ENCODE measurements at places on chromosomes 5 and 9. TPM values are rescaled to one million over a fixed set of nuclear protein-coding genes. Genes with fewer than 3 reads are reported as not detected.
A peak's percentile ranks its signal among the peaks of the same experiment; 100 is the strongest.

HTR4 gene
- total RNA-seq, result not detected

GRCh38 chr5:1406681-1407640 lies 38.3 kb downstream of the SLC6A3 start:
- peaks cover 10% of the 10 kb centered on the region for H3K4me1 ChIP-seq
- H3K36me3 ChIP-seq, result no peaks in the 10 kb centered on the region
- DNase-seq, result no peak
- peaks cover 3% of the 10 kb centered on the region for H3K27me3 ChIP-seq
- H3K27ac ChIP-seq, result no peak overlapping the region

GRCh38 chr5:119011186-119011585 lies 22.8 kb upstream of the DTWD2 start:
- no peaks in the 10 kb centered on the region for H3K36me3 ChIP-seq
- no peak for DNase-seq
- no peak overlapping the region for H3K27ac ChIP-seq
- H3K27me3 ChIP-seq, result peaks cover 2% of the 10 kb centered on the region
- H3K4me3 ChIP-seq, result no peak overlapping the region

- no peak for DNase-seq
- peaks cover 12% of the 10 kb centered on the region for H3K36me3 ChIP-seq
- no peaks in the 10 kb centered on the region for H3K4me1 ChIP-seq
- H3K4me3 ChIP-seq, result no peak overlapping the region
- no peak overlapping the region for H3K27ac ChIP-seq
Observed at GRCh38 chr5:35694481-35694880, 76.8 kb downstream of the SPEF2 start.

GRCh38 chr5:72013766-72014624 lies 93.3 kb upstream of the MAP1B start:
- no peak overlapping the region for H3K27ac ChIP-seq
- DNase-seq, result no peak
- H3K4me3 ChIP-seq, result no peak overlapping the region
- no peaks in the 10 kb centered on the region for H3K4me1 ChIP-seq

NTNG2 gene
- total RNA-seq, result 5.9 TPM

DNA sequence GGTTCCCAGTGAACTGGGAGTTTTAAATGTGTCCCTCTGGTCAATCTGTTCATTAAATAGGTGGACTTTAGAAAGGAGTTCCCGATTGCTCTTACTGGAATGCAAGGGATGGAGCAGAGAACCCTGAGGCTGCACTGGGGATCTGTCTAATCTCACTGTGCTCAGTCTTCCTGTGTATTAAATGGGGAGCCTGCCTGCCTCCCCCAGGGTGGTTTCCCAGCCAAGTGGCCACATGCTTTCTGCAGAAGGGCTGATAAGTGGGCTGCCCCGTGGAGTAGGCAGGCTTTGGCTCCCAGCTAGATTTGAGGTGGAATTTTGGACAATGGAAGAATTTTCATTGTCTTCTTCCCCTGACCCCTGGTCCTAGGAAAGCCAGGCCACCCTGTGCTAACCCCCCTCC lies 14.0 kb upstream of the PHYHD1 start:
- DNase-seq, result no peak
- peak overlapping the region; percentile 3 for H3K27ac ChIP-seq
- H3K27me3 ChIP-seq, result no peaks in the 10 kb centered on the region

DNA sequence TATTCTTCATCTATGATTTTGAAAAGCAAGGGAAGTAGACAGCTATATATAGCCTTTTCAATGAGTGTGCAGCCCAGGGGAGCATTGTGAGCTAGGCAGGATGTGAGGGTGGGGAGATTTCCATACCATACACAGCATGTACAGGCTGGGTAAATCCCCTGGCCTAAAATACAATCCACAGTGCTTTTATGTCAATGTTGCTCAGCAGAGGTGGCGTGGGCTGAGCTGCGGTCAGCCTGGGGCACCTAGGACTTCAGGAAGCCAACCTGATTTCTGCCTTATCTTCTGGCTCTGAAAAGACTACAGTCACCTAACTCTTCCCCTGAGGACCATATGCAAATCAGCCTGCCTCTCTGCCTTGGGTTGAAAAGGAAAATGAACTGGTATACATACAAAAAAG lies 6.3 kb upstream of the GARIN3 start:
- DNase-seq, result peak; percentile 85
- peak overlapping the region; percentile 46 for H3K4me3 ChIP-seq
- H3K4me1 ChIP-seq, result peaks cover 76% of the 10 kb centered on the region
- H3K27ac ChIP-seq, result peak overlapping the region; percentile 85
- H3K27me3 ChIP-seq, result no peaks in the 10 kb centered on the region

GRCh38 chr5:53479590-53480415 lies 626 bp upstream of the FST start:
- peaks cover 67% of the 10 kb centered on the region for H3K27me3 ChIP-seq
- H3K4me3 ChIP-seq, result peak overlapping the region; percentile 74
- H3K36me3 ChIP-seq, result no peaks in the 10 kb centered on the region
- peak; percentile 22 for DNase-seq

PDE8B gene
- 0.05 TPM for total RNA-seq

DNA sequence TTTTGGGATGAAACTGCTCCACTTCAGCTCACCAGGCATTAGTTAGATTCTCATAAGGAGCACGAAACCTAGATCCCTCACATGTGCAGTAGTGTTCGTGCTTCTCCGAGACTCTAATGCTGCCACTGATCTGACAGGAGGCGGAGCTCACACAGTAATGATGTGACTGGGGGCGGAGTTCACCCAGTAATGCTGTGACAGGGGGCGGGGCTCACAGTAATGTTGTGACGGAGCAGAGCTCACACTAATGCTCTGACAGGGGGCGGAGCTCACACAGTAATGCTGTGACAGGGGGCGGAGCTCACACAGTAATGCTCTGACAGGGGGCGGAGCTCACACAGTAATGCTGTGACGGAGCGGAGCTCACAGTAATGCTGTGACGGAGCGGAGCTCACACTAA lies 27.1 kb upstream of the LRRC14B start:
- no peaks in the 10 kb centered on the region for H3K4me1 ChIP-seq
- H3K4me3 ChIP-seq, result no peak overlapping the region
- DNase-seq, result no peak

GRCh38 chr5:129148-129547 lies 37.2 kb downstream of the PLEKHG4B start:
- H3K36me3 ChIP-seq, result no peaks in the 10 kb centered on the region
- no peak overlapping the region for H3K4me3 ChIP-seq
- H3K27ac ChIP-seq, result no peak overlapping the region
- peaks cover 26% of the 10 kb centered on the region for H3K27me3 ChIP-seq
- no peak for DNase-seq

DNA sequence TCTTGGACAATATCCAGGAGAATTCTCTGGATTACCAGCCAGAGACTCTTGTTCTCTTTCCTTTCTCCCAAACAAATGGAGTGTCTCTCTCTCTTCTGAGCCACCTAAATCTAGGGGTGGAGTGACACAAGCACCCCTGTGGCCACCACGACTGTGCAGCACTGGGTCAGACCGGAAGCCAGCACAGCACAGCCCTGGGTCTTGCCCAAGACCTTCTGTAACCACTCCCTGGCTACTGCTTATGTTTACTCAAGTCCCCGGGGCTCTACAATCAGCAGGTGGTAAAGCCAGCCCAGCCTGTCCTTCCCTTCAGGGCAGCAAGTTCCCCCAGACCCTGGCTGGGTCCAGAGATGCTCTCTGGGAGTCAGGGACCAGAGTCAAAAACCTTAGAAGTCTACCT lies 110.0 kb upstream of the TUT7 start:
- no peak for DNase-seq
- no peaks in the 10 kb centered on the region for H3K4me1 ChIP-seq
- H3K27me3 ChIP-seq, result peaks cover 3% of the 10 kb centered on the region
- H3K4me3 ChIP-seq, result no peak overlapping the region

C5orf63 gene
- 7.1 TPM for total RNA-seq

PCDHGB2 gene
- 0.23 TPM for total RNA-seq

DNA sequence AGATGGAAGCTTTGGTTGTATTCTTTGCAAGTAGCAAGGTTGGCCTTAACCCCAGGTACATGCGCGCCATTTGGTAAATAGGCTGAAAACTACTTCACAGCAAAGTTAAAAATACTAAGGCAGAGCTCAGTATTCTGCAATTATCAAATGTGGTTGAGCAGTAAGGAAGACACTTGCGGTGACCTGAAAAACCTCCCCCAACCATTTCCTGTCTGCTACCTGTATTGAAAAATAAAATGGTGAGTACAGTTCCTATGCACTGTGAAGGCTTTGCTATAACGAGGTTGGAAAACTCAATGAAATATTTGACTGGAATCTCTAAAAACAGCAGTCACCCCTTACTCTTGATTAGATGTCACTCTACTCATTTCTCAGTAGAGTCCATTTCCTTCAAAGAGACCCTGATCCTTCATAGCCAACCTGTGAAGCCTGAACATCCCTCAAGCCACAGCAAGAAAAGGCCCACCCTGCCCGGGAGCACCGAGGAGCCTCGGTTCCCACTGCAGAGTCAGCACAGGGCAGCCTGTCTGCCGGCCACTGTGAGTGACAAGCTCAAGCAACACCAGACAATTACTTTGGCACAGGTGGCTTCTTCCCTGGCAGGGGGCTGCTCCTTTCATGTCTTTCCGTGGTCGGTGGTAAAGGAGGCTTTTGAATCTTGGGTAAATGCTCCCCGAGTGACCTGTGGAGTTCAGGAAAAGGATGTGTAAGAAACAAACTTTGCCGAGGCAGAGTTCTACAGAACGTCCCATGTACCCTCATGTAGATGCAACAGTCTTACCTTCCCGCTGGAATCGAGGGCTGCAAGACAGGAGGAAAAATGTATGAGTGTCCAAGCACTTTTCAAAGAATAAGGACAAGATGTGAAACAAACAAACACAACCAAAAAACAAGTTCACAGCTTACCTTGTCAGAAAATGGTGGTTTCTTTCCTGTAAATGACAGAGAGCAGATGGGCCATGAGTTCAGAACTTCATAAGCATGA lies 29.6 kb downstream of the C5orf58 start:
- H3K27me3 ChIP-seq, result no peaks in the 10 kb centered on the region
- H3K36me3 ChIP-seq, result peaks cover 93% of the 10 kb centered on the region
- H3K4me3 ChIP-seq, result peak overlapping the region; percentile 53

- no peak for DNase-seq
- peaks cover 34% of the 10 kb centered on the region for H3K27me3 ChIP-seq
- H3K4me1 ChIP-seq, result no peaks in the 10 kb centered on the region
- H3K36me3 ChIP-seq, result no peaks in the 10 kb centered on the region
Observed at GRCh38 chr9:73009649-73010288, 56.9 kb upstream of the ALDH1A1 start.

GABRP gene
- not detected for total RNA-seq

DNA sequence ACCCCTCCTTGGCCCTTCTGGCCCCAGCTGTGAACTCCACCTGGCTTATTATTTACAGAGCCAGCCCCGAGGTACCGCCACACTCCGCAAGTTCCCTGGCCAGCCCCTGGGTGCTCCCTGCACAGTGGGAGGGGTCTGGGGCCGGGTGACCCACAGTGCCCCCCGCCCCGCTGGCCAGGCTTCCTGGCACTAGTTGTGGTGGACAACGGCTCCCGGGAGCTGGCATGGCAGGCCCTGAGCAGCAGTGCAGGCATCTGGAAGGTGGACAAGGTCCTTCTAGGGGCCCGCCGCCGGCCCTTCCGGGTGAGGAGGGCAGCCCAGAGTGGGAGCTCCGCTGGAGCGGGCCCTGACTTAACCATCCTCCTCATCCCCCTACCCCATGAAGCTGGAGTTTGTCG lies 3.9 kb downstream of the MAMDC4 start:
- no peak overlapping the region for H3K27ac ChIP-seq
- peaks cover 1% of the 10 kb centered on the region for H3K4me1 ChIP-seq
- DNase-seq, result no peak
- no peak overlapping the region for H3K4me3 ChIP-seq
- no peaks in the 10 kb centered on the region for H3K36me3 ChIP-seq
- H3K27me3 ChIP-seq, result no peaks in the 10 kb centered on the region

- H3K4me1 ChIP-seq, result no peaks in the 10 kb centered on the region
- no peak for DNase-seq
- H3K27me3 ChIP-seq, result peaks cover 13% of the 10 kb centered on the region
- H3K36me3 ChIP-seq, result no peaks in the 10 kb centered on the region
- H3K27ac ChIP-seq, result no peak overlapping the region
Observed at GRCh38 chr5:174945853-174946252, 221.5 kb downstream of the MSX2 start.

NUTM2F gene
- not detected for total RNA-seq

DNA sequence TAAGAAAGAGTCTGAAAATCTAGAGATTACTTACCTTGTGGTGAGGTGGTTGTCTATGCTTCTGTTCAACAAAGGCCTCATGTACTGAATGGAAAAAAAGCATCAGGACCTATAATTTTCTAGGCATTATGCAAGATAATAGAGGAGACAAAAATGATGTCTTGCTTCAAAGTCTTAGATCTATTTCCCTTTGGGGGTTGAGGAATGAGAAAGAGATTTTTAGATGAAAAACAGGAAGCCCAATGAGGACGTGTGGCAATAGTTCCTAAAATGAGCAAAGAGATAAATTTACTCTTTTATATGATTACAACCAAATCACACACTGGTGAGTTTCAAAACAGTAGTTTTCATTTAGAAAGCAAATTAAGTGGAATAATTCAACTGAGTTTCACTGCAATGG lies 99.5 kb downstream of the GHR start:
- H3K27me3 ChIP-seq, result peaks cover 3% of the 10 kb centered on the region
- no peak overlapping the region for H3K27ac ChIP-seq
- no peak for DNase-seq
- no peak overlapping the region for H3K4me3 ChIP-seq
- no peaks in the 10 kb centered on the region for H3K4me1 ChIP-seq

FOXD4L3 gene
- total RNA-seq, result not detected

KIF4B gene
- not detected for total RNA-seq

GRCh38 chr9:93112116-93112863 lies 16.3 kb downstream of the CARD19 start:
- no peak overlapping the region for H3K4me3 ChIP-seq
- no peak overlapping the region for H3K27ac ChIP-seq
- DNase-seq, result no peak
- H3K27me3 ChIP-seq, result no peaks in the 10 kb centered on the region
- peaks cover 37% of the 10 kb centered on the region for H3K4me1 ChIP-seq

TPRN gene
- total RNA-seq, result 9.4 TPM

DNA sequence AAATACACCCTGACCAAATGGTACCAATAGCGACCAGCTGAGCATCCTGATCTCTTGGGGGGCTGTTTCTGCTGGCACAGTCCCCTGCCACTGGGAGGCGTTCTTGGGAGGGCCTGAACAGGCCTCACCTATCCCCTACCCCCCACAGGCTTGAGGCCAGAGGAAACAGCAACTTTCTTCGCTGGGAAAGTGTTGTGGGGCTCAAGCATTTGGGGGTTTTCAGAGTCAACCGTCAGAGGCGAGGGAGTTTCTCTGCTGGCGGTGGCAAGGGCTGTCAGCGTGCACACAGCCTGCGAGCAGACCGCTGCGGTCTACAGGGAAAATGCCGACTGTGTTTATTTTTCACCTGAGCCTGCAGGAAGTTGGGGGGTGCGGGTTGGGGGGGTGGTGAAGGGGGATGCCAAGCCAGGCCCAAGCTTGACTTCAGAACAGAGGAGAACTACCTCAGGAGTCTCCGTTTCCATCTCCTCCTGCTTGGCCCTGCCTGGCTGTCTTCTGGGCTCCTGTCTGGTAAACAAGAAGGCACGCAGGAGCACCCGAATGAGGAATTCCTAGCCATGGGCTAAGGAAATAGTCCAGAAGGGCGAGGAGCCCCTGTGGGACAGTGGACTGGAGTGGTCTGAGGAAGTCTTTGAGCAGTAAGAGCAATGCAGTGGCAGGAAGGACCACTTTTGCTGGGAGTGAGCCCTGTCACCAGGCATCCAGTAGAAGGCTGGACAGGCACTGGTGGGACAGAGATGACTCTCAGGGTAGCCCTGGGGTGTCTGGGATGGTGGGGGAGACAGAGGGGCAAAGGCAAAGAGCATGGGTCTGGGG lies 18.1 kb downstream of the TCF7 start:
- H3K27me3 ChIP-seq, result peaks cover 39% of the 10 kb centered on the region
- H3K4me1 ChIP-seq, result peaks cover 77% of the 10 kb centered on the region
- peaks cover 34% of the 10 kb centered on the region for H3K36me3 ChIP-seq

SLC27A6 gene
- total RNA-seq, result not detected

GRCh38 chr5:59557572-59557971 lies 336.0 kb downstream of the PDE4D start:
- H3K27me3 ChIP-seq, result peaks cover 3% of the 10 kb centered on the region
- no peak for DNase-seq
- H3K36me3 ChIP-seq, result no peaks in the 10 kb centered on the region
- H3K27ac ChIP-seq, result no peak overlapping the region
- H3K4me3 ChIP-seq, result no peak overlapping the region
